ENCODE measurements at places on chromosomes 12 and 14. TPM values are rescaled to one million over a fixed set of nuclear protein-coding genes. Genes with fewer than 3 reads are reported as not detected.

- no peaks in the 10 kb centered on the region for H3K36me3 ChIP-seq
- H3K4me3 ChIP-seq, result no peak overlapping the region
- no peaks in the 10 kb centered on the region for H3K4me1 ChIP-seq
- H3K27me3 ChIP-seq, result no peaks in the 10 kb centered on the region
- DNase-seq, result no peak
Measured at GRCh38 chr14:94385553-94386057, 2.8 kb downstream of the SERPINA1 start.

DNA sequence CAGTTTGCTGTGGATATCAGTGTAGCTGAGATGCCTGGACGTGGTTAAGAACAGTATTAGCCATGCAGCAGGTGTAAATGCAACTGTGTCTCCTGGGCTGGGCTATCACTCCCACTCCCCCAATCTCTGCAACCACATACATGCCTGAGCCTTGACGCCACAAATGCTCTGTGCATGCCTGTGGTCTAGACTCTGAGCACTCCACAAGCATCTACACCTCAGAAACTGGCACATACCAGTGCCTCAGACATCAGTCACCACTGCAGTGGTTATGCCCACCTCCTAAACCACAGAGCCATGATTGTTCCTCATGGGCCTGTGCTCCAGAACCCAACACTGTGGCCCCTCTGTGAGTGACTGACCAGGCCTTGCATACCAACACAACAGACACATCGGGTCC is 226.8 kb upstream of the ALG10 start:
- no peaks in the 10 kb centered on the region for H3K4me1 ChIP-seq
- H3K36me3 ChIP-seq, result no peaks in the 10 kb centered on the region

DNA sequence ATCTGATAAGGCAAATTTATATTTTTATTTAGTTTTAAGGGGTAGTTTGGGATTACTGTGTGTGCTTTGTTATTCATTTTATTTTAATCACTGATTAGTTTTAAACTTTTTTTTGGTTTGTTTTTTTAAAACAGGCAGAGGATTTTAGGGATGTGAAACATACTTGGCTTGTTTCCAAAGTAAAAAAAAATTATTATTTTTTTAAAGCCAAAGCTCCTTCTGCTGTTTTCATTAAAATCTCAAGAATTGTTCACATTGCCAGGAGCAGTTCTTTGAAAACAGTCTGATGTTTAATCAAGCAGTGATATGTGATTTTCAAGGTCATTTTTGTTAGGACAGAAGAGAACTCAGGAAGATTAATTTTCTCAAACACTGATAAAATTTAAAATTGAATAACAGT is 11.2 kb downstream of the TTC8 start:
- no peak overlapping the region for H3K4me3 ChIP-seq
- H3K4me1 ChIP-seq, result peaks cover 20% of the 10 kb centered on the region
- no peaks in the 10 kb centered on the region for H3K27me3 ChIP-seq
- DNase-seq, result no peak
- H3K36me3 ChIP-seq, result no peaks in the 10 kb centered on the region

Gene EML5
- total RNA-seq, result 0.75 TPM

Gene TMEM233
- 0.28 TPM for total RNA-seq
